Lower lobe of right lung (tissue), 2 donors: ENCODE measurements at places on chromosomes 16 and 17. TPM values are rescaled to one million over a fixed set of nuclear protein-coding genes. Genes with fewer than 3 reads are reported as not detected.
A peak's percentile ranks its signal among the peaks of the same experiment; 100 is the strongest.

DNA sequence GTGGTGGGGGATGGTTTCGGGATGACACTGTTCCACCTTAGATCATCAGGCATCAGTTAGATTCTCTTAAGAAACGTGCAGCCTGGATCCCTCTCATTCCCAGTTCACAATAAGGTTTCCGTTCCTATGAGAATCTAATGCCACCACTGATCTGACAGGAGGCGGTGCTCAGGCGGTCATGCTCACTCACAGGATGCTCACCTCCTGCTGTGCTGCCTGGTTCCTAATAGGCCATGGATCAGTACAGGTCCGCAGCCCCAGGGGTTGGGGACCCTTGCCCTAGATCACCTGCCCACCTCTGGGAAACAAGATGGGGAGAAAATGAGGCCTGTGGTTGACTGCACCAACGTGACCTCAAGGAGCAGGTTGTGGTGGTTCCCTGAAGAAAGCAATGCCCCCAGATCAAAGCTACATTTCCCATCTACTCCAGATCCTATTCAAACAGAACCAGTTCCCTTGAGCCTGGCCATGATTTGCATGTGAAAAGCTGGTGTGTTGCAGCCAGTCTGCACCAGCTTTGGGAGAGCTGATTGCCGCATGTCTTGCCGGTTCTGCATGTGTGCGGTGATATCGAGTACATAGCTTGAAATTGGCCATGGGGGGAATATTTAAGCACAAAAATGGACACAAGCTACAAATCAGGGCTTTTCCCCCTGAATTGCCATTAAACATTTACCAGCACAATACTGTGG is 183.2 kb upstream of the HSBP1 start:
- H3K4me1 ChIP-seq, result no peaks in the 10 kb centered on the region
- H3K36me3 ChIP-seq, result no peaks in the 10 kb centered on the region
- H3K27ac ChIP-seq, result no peak overlapping the region
- no peak for DNase-seq

- H3K4me3 ChIP-seq, result no peak overlapping the region
- H3K27me3 ChIP-seq, result no peaks in the 10 kb centered on the region
- H3K4me1 ChIP-seq, result peaks cover 74% of the 10 kb centered on the region
- no peak for DNase-seq
These were observed 14.9 kb upstream of the STAT3 start for GRCh38 chr17:42403150-42403549.

SLC13A2 gene
- not detected for total RNA-seq

GRCh38 chr17:19304751-19305150 is 57.8 kb downstream of the B9D1 start:
- H3K27me3 ChIP-seq, result no peaks in the 10 kb centered on the region
- no peak for DNase-seq
- no peaks in the 10 kb centered on the region for H3K36me3 ChIP-seq
- H3K4me1 ChIP-seq, result peaks cover 74% of the 10 kb centered on the region
- no peak overlapping the region for H3K4me3 ChIP-seq

GRCh38 chr17:75839942-75840798 is 4.0 kb downstream of the UNC13D start:
- DNase-seq, result no peak
- no peak overlapping the region for H3K4me3 ChIP-seq
- H3K27ac ChIP-seq, result no peak overlapping the region
- no peaks in the 10 kb centered on the region for H3K27me3 ChIP-seq

GRCh38 chr17:64504769-64505339 is 1.2 kb downstream of the DDX5 start:
- H3K4me1 ChIP-seq, result peaks cover 68% of the 10 kb centered on the region
- peaks cover 65% of the 10 kb centered on the region for H3K36me3 ChIP-seq
- peak overlapping the region; percentile 100 for H3K27ac ChIP-seq
- H3K4me3 ChIP-seq, result peak overlapping the region; percentile 80

GRCh38 chr17:66834919-66835454 is at the start of gene CACNG5:
Gene CACNG5, plus strand, starts transcription at chr17:66835117. Its CDS starts 42,216 bp downstream, at chr17:66877333.
- H3K4me3 ChIP-seq, result no peak within 1 kb of the TSS
- H3K36me3 ChIP-seq, result no peaks in the 10 kb centered on the region
- DNase-seq, result no peak
- no peak within 1 kb of the TSS for H3K27ac ChIP-seq
- no peaks in the 10 kb centered on the region for H3K4me1 ChIP-seq

ZNF469 gene
- 2.0 TPM for total RNA-seq

PRM1 gene
- total RNA-seq, result not detected

SLC9A5 gene
- total RNA-seq, result 2.8 TPM

RCVRN gene
- not detected for total RNA-seq

DNA sequence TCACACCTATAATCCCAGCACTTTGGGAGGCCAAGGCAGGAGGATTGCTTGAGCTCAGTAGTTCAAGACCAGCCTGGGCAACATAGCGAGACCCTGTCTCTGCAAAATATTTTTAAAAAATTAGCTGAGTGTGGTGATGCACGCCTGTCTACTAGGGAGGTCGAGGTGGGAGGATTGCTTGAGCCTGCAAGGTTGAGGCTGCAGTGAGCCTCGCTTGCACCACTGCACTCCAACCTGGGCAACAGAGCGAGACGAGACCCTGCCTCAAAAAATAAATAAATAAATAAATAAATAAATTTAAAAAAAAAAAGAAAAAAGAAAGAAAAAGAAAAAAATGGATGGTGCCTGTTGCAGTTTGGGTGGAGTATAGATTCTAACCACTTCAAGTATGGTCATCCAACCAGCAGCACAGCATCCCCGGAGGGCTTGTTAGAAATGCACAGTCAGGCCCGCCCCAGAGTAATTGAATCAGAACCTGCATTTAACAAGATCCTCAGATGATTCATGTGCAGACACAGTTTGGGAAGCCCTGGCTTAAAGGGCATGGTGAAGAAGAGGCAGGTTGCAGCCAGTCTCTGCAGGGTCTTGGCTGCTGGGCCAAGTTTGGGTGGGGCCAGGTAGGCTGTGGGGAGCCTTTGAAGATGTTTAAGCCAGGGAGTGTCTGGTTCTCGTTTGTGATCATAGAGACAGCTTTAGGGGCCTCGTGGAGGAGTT is 40.8 kb downstream of the MRC2 start:
- no peak overlapping the region for H3K27ac ChIP-seq
- peaks cover 34% of the 10 kb centered on the region for H3K36me3 ChIP-seq
- no peak overlapping the region for H3K4me3 ChIP-seq
- H3K27me3 ChIP-seq, result no peaks in the 10 kb centered on the region
